ENCODE measurements at places on chromosomes 1 and 21. TPM values are rescaled to one million over a fixed set of nuclear protein-coding genes. Genes with fewer than 3 reads are reported as not detected.

DMAP1 gene
- total RNA-seq, result 11.9 TPM

SH2D2A gene
- 3.6 TPM for total RNA-seq

RXRG gene
- total RNA-seq, result not detected

FLG gene
- 0.43 TPM for total RNA-seq

AKT3 gene
- total RNA-seq, result 10.7 TPM

TMCC2 gene
- 0.64 TPM for total RNA-seq

WDR64 gene
- total RNA-seq, result not detected

RGS18 gene
- not detected for total RNA-seq

CCDC17 gene
- total RNA-seq, result 0.64 TPM

NT5C1A gene
- total RNA-seq, result not detected

CATSPER4 gene
- total RNA-seq, result not detected

ATP1A4 gene
- total RNA-seq, result not detected

NFASC gene
- total RNA-seq, result 0.96 TPM

CD53 gene
- total RNA-seq, result not detected

Data from tracheal epithelial cell (primary cell).